ENCODE measurements at places on chromosomes 7 and 10.

- no peak for DNase-seq
Observed at GRCh38 chr7:82335927-82336326, 107.7 kb downstream of the CACNA2D1 start.

DNA sequence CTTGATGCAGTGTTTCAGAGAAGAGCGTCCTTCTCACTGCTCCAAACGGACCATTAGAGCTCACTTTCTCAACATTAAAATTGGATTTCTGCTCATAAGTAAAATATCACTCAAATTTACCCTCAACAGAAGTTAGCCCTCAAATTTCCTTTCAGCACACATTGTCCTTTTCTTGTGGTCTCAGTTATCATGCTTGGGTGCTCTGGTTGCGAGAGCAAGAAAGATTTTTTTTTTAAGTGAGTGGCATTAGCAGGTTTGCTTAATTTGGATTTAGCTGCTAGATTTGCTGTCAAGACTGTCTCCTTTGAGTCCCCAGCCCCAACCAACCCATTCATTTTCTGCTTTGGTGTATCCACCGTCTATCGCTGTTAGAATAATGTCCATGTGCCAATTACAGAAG lies 2.6 kb upstream of the CH25H start:
- DNase-seq, result no peak

GRCh38 chr7:30134611-30135300 lies at the start of gene MTURN:
MTURN (plus strand) TSS chr7:30134986; CDS start chr7:30135137, 151 bp downstream.
- peak; percentile 74 for DNase-seq

- DNase-seq, result no peak
Observed at GRCh38 chr10:96646751-96647166, 59.9 kb upstream of the TM9SF3 start.

- no peak for DNase-seq
Observed at GRCh38 chr7:30995536-30995935, 31.8 kb downstream of the GHRHR start.

DNA sequence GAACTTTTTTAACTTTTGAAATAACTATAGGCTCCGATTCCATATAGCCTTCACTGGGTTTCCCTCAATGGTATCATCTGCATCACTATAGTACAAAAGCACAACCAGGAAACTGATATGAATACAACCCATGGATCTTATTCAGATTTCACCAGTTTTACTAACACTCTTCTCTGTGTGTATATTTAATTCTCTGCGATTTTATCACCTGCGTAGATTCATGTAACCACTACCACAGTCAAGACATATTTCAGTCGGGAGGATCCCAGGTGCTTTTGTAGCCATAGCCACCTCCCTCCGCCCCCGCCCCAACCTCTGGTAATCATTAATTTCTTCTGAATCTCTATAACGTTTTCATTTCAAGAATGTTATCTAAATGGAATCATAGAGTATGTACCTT lies 82.8 kb upstream of the C7orf33 start:
- DNase-seq, result no peak

DNA sequence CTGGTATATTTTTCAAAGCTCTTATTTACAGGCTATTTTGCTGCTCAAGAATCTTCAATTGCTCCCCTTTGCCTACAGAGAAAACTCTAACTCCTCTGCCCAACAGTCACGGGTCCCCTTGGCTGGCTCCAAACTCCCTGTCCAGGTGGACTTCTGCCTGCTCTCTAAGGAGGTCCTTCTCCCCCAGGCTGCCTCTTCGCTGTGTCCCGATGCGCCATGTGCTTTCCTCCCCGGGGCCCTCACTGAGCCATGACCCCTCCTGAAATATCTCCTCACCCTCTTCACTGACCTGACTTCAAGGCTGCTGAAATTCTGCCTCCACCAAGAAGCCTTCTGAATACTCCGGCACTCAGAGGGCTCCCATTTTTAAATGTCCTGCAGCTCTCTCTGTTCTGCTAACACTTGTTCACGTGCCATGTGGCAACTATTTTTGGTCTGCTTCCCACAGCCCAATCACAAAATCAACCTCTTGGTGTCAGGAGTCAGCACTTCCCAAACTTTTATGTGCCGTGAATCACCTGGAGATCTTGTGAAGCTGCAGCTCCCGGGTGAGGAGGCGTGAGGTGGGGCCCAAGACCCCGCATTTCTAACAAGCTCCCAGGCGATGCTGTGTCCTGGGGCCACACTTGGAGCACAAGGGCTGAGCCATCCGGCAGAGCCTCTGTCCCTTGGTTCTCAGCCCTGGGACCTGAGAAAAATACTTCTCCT lies 85.7 kb upstream of the COL13A1 start:
- DNase-seq, result no peak

- no peak for DNase-seq
Observed at GRCh38 chr7:88331322-88331721, 24.6 kb upstream of the STEAP4 start.

DNA sequence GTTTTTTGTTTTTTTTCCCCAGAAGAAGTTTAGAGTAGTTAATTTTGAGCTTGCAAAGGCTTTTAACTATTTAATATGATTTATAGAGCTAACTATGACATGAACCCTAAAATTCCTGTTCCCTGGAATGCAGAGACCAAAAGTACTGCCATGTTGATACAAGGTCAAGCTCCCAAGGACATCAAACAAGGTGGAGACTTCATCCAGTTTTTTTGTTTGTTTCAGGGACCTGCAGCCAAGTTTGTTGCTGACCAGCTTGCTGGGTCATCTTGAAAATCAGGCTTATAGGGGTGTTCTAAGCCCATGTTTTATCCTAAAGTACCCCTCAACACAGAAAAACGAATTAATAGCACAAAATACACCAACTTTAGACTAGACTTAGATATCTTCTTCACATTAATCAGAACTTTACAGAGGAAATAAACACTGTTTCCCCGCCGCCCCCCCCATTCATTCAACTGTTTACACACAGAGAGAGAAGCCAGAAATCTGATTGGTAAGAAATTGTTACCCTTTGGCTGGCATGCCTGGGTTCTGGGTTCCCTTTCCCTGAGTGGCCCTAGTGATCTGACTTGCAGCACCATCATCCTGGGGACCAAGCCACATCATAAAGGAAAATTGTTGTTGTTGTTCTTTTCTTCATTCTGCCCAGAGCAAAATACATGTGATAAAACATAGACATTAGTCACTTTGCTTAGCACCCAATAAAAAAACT lies 860.5 kb downstream of the CCSER2 start:
- DNase-seq, result no peak

GRCh38 chr7:45701701-45702510 lies 127.7 kb downstream of the ADCY1 start:
- DNase-seq, result no peak

GRCh38 chr10:124059551-124059950 lies 33.8 kb downstream of the CHST15 start:
- DNase-seq, result no peak

Measured in stimulated activated CD8-positive, alpha-beta memory T cell treated with anti-CD3 and anti-CD28 coated beads, Interleukin-12 subunit alpha, Interleukin-12 subunit beta, amount 100 ng/mL, for 1 hour (primary cell).